ENCODE measurements at places on chromosomes 4 and X. TPM values are rescaled to one million over a fixed set of nuclear protein-coding genes. Genes with fewer than 3 reads are reported as not detected.

RBM46 gene
- not detected for polyA plus RNA-seq

LANCL3 gene
- polyA plus RNA-seq, result 0.01 TPM

FRAS1 gene
- polyA plus RNA-seq, result 0.08 TPM

CT45A3 gene
- not detected for polyA plus RNA-seq

XAGE1B gene
- not detected for polyA plus RNA-seq

DNA sequence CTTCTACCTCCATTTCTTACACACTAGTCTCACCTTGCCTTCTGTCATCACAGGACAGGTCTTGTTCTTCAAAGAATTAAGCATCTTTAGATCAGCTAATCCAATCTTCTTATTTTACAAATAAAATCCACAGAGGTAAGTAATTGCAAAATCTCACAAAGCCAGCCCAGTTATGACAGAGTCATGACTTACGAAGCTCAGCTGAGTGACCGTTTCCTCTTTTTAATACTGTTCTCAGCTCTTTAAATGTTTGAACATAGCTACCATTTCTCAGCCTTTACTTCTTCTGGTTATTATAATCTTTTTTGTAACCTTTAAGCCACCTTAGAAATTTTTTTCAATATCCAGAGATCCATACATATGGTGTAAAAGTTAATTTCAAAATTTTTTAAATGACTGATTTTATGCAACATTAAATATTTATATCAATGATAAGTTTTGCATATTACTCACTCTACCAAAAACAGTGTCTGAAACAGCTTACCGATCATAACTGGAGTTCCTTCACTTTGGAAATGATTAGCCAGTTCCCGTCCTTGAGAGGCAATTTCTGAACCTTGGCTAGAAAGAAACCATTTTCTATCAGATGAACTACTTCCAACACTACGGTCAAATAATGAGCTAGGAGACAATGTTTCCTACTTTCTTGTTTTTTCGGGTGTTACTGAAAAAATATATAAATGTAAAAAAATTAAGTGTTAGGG lies 8.8 kb downstream of the ANKRD37 start:
- H3K4me3 ChIP-seq, result no peak overlapping the region
- no peak for DNase-seq
- H3K36me3 ChIP-seq, result peaks cover 4% of the 10 kb centered on the region
- no peaks in the 10 kb centered on the region for H3K27me3 ChIP-seq

DNA sequence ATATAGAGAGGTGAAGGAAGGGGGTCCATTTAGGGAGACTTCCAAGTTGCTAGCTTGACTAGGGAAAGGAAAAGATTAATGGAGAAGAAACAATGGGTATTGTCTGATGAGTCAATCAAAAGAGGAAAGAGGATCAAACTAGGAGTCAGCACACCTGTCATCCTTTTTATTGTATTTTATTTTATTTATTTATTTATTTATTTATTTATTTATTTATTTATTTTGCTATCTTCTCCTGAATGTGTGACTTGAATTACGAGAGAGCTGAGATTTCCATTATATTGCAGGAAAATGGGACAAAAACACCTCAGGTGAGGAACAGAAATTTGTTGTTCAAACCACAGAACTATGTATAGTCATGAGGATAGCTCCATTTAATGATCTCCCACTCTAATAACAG lies 58.9 kb downstream of the NUDT11 start:
- DNase-seq, result no peak
- H3K27me3 ChIP-seq, result no peaks in the 10 kb centered on the region
- no peak overlapping the region for H3K27ac ChIP-seq
- no peaks in the 10 kb centered on the region for H3K4me1 ChIP-seq
- H3K4me3 ChIP-seq, result no peak overlapping the region

GRCh38 chr4:27176400-27176799 lies 315.8 kb downstream of the STIM2 start:
- H3K36me3 ChIP-seq, result no peaks in the 10 kb centered on the region
- H3K4me3 ChIP-seq, result no peak overlapping the region
- H3K4me1 ChIP-seq, result no peaks in the 10 kb centered on the region
- DNase-seq, result peak; percentile 13

DNA sequence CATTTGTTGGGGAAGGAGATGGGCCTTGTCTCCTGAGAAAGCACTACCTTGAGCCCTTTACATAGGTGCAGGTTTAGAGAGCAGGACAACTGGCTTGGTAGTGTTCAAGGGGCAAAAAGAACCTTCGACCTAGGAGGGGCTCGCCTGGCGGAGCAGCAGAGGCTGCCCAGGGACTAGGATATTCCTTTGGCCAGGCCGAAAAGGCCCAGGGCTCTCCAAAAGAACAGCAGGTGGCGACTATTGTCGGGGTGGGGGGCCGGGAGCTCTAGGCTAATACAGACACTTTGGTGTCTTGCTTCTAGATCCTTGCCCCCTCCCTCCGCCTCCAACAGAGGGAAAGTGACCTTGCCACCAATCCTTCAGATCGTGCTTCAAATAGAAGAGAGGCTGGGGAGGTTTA lies 7.1 kb upstream of the POU3F4 start:
- no peak for DNase-seq
- H3K27me3 ChIP-seq, result peaks cover 45% of the 10 kb centered on the region
- no peak overlapping the region for H3K27ac ChIP-seq
- H3K4me3 ChIP-seq, result no peak overlapping the region

DNA sequence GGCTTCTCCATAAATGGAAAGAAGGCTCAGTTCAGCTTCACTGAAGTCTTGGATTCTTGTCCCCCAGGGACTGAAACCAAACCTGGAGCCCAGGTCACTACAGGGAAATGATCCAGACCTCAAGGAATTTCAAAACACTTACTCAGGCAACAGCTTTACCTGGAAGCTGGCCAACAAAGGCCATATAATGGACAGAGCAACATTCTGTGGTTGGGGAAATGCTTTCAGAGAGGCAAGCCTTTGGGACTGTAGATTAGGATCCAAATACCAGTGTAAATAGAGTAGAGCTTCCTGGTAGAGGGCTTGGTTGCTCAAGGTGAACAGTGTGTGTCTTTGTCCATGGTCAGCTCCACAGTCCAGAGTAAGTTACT lies 57.0 kb upstream of the PROM1 start:
- no peak for DNase-seq
- H3K4me3 ChIP-seq, result no peak overlapping the region
- no peaks in the 10 kb centered on the region for H3K36me3 ChIP-seq
- no peak overlapping the region for H3K27ac ChIP-seq
- no peaks in the 10 kb centered on the region for H3K27me3 ChIP-seq

- no peak for DNase-seq
- no peaks in the 10 kb centered on the region for H3K36me3 ChIP-seq
- H3K27me3 ChIP-seq, result no peaks in the 10 kb centered on the region
- H3K27ac ChIP-seq, result no peak overlapping the region
Measured at GRCh38 chrX:139850968-139851367, 81.9 kb downstream of the ATP11C start.

DNA sequence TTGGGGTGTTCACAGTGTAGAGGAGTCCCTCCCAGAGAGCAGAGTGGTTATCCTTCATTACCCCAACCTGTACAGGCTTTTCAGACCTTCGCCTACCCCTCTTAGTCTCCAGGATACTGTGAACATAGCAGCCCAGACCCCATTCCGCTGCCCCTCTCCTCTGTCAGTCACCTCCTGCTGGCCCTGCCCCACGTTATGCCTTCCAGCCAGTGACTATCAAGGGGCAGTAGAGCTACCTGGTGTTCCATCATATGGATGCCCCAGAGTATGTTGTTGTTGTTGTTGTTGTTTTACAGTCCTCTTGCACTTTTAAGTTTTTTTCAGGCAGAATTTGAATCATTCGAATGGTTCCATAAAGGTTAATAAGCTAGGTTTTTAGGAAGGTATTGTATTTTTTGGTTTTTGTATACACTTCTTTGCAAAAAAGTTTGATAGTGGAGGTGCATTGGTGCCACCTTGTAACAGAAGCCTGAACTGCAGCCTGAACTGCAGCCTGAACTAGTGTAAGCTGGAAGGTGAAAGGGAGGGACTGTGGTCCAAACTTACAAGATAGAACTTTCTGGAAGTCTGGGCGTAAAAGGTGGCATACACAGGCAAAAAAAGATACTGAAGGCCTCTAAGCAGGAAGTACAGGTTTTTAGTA lies 101.4 kb upstream of the RAB40AL start:
- H3K27me3 ChIP-seq, result peaks cover 2% of the 10 kb centered on the region
- H3K4me1 ChIP-seq, result no peaks in the 10 kb centered on the region
- H3K36me3 ChIP-seq, result peaks cover 12% of the 10 kb centered on the region
- H3K4me3 ChIP-seq, result no peak overlapping the region
- H3K27ac ChIP-seq, result no peak overlapping the region

- H3K27ac ChIP-seq, result no peak overlapping the region
- H3K27me3 ChIP-seq, result no peaks in the 10 kb centered on the region
- H3K4me1 ChIP-seq, result no peaks in the 10 kb centered on the region
- H3K36me3 ChIP-seq, result no peaks in the 10 kb centered on the region
- DNase-seq, result no peak
- no peak overlapping the region for H3K4me3 ChIP-seq
Measured at GRCh38 chr4:70914631-70915030, 12.5 kb downstream of the MOB1B start.

- H3K36me3 ChIP-seq, result no peaks in the 10 kb centered on the region
- DNase-seq, result no peak
- no peak overlapping the region for H3K27ac ChIP-seq
Measured at GRCh38 chr4:151921811-151922210, 161.0 kb upstream of the GATB start.

- no peak for DNase-seq
- H3K4me1 ChIP-seq, result no peaks in the 10 kb centered on the region
- H3K4me3 ChIP-seq, result no peak overlapping the region
- H3K27me3 ChIP-seq, result no peaks in the 10 kb centered on the region
Measured at GRCh38 chr4:98570151-98570797, 88.1 kb downstream of the TSPAN5 start.

GRCh38 chrX:14489437-14489836 lies 39.9 kb upstream of the GLRA2 start:
- H3K27ac ChIP-seq, result no peak overlapping the region
- H3K36me3 ChIP-seq, result no peaks in the 10 kb centered on the region
- no peak overlapping the region for H3K4me3 ChIP-seq
- H3K4me1 ChIP-seq, result no peaks in the 10 kb centered on the region
- no peaks in the 10 kb centered on the region for H3K27me3 ChIP-seq

Measured in psoas muscle (tissue), 8 donors.